AG08396 (cell line): ENCODE measurements at places on chromosomes 3 and 15.

GRCh38 chr15:80483725-80484161 lies 79.6 kb downstream of the ARNT2 start:
- no peak for DNase-seq

- no peak for DNase-seq
Observed at GRCh38 chr3:7707187-7707586, 794.4 kb upstream of the LMCD1 start.

DNA sequence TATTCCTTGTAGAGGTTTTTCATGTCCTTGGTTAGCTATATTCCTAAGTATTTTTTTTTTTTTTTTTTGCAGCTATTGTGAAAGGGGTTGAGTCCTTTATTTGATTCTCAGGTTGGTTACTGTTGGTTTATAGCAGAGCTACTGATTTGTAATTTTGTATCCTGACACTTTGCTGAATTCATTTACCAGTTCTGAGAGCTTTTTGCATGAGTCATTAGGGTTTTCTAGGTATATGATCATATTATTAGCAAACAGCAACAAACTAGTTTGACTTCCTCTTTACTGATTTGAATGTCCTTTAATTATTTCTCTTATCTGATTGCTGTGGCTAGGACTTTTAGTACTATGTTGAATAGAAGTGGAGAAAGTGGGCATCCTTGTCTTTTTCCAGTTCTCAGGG lies 737.4 kb downstream of the ZNF385D start:
- DNase-seq = no peak

DNA sequence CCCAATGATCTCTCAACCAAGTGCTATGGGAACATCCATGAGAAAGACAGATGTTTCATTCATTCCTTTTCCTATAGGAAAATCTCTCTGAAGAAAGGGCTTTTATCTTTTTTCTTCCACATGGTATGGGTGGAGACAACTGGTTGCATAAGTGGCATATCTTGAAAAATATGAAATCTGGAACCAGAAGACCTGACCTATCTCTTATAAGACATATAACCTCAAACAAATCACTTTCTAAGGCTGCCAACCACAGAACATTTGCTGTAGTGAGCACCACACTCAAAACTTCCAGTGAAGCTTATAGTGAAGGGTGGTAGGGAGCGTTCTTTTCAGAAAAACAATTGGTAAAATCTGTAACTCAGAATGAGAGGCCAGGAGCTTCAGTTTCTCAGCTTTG lies 58.5 kb downstream of the SHQ1 start:
- no peak for DNase-seq
